ENCODE measurements at places on chromosomes 6 and 20.

DNA sequence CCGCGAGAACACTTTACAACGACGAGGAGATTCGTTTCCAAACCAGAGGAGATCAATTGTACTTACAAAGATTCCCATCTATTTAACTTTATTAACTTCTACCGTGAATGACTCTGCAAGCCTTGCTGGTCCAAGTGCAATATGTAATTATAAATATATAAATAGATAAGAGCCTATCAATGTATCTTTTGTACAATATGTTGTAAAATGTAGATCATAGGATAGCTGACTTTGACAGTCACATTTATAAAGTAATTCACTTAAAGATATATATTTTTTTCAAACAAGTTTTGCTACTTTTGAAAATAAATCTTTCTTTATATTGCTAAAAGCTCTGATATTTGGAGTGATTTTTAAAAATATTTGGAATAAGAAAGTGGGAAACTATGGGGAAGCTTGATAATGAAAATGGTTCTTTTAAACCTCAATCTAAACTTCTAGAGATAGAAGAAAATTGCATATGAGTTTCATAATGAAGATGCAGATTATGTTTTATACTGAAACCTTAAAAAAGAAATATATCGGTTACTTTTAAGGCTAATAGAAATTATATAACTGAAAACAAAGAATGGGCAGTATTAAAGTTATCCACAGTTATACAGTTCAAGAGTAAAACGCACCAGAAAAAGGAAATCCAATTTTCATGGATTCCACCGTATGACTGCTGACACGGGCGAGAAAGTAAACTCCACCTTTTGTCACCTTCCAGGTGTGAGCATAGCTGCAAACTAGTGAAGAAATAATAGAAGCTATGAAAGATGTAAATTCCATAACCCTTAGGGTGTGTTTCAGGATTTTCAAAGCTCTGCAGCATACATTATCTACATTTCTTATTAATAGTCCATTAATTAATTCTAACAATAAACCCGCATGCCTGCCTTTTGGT, 3.3 kb downstream of the TCF21 start:
- no peak for DNase-seq

- no peak for DNase-seq
These were observed 4.5 kb downstream of the SUN5 start for GRCh38 chr20:32999603-33000250.

DNA sequence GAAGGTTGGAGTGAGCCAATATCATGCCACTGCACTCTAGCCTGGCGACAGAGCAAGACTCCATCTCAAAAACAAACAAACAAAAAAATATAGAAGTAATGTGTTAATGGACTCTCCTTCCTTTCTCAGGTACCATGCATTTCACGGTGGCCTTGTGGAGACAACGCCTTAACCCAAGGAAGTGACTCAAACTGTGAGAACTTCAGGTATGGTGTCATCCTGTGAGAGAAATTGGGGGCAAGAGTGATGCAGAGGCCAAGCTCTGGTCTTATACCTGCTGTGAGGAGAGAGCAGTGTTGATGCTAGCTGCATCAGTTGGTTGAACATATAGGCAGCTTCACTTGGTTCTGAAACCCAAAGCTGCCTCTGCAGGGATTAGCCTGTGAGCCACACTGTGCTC, 6.2 kb downstream of the ITCH start:
- DNase-seq, result no peak

- no peak for DNase-seq
These were observed 144.0 kb downstream of the PDE7B start for GRCh38 chr6:135995545-135995898.

- no peak for DNase-seq
These were observed 643.4 kb downstream of the QKI start for GRCh38 chr6:164057876-164058275.

- no peak for DNase-seq
These were observed 29.6 kb downstream of the PMEPA1 start for GRCh38 chr20:57680131-57680716.

GRCh38 chr6:45074439-45074838, 253.7 kb upstream of the RUNX2 start:
- DNase-seq, result no peak

GRCh38 chr6:170067181-170067641, 223.7 kb downstream of the DLL1 start:
- no peak for DNase-seq

GRCh38 chr20:20084296-20084752, 32.0 kb downstream of the CFAP61 start:
- DNase-seq, result no peak

DNA sequence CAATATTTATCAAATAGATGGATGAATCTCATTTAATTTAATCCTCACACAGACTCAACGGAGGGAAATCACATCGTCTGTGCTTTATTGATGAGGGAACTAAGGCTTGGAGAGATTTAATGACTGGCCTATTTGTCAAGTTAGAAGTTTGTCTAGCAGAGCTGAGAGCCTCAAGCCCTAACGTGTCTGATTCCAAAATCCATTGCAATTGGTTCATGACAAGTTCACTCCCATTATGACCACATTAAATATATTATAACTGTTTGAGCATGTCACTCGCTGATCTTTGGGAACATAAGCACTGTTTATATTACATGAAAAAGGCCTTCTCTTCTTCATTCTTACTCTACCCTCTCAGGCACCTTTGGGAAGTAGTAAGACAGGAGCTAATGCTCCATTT, 89.4 kb upstream of the SIRPA start:
- DNase-seq, result no peak

DNA sequence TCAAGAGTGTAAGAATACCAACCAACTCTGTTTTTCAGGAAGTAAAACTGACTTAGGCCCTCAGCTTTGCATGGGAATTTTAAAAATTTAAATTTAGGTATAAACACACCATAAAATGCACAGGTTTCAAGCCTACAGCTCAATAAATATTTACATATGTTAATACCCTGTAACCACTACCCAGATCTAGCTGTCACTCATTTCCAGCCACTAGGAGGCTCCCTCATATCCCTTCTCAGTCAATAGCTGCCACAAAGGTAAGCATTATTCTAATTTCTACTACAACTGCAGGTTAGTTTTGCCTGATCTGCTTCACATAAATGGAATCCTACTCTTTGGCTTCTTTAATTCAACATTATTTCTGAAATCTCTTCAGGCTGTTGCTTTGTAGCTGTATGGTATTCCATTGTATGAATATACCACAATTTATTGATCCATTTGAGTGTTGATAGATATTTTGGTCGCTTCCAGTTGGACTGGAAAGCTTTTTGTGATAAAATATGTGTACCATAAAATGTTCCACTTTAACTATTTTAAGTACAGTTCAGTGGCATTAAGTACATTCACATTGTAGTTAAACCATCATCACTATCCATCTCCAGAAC, 32.5 kb upstream of the MEI4 start:
- DNase-seq, result no peak

- DNase-seq, result no peak
These were observed 30.6 kb downstream of the SHLD1 start for GRCh38 chr20:5780846-5781217.

DNA sequence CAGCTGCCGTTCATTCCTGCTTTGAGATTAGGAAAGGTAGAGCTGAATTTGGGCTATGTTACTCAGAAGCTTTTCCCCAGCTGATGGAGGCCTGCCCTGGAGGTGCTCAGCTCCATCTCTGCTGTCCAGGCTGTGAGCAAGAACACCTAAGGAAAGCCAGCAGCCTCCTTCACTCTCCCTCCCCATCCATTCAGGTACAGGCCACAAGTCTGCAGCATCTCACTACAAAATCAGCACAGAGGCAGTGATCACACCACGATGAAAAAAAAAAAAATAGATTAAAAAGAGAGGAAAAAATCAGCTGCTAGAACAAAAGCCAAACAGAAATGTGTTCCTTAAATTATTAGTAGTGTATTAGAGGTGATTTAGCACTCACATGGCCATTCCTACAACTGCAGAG, 515.0 kb downstream of the CDH26 start:
- no peak for DNase-seq

- no peak for DNase-seq
These were observed 2.2 kb upstream of the PTPRA start for GRCh38 chr20:2871111-2871465.

- DNase-seq, result no peak
These were observed 298.1 kb upstream of the TCF21 start for GRCh38 chr6:133590814-133591213.

DNA sequence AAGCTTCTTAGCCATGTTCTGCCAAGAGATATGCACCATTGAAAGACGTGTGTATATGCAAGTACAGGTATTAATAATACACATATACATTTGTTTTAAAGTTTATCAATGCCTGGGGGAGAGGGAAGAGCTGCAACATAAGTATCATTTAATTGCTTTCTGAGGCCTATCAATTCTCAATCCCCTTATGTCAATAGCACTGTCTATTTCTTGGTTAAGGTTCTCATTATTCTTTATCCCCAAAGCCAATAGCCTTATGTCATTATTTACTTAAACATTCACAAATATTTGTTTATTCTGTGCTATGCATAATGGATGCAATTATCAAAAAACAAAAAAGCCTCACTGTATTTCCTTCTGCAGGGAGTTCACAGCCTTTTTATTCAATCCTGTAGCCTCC, 350.3 kb upstream of the KCNQ5 start:
- DNase-seq, result no peak

- DNase-seq, result no peak
These were observed 3.9 kb upstream of the ZBTB9 start for GRCh38 chr6:33450434-33450833.

DNA sequence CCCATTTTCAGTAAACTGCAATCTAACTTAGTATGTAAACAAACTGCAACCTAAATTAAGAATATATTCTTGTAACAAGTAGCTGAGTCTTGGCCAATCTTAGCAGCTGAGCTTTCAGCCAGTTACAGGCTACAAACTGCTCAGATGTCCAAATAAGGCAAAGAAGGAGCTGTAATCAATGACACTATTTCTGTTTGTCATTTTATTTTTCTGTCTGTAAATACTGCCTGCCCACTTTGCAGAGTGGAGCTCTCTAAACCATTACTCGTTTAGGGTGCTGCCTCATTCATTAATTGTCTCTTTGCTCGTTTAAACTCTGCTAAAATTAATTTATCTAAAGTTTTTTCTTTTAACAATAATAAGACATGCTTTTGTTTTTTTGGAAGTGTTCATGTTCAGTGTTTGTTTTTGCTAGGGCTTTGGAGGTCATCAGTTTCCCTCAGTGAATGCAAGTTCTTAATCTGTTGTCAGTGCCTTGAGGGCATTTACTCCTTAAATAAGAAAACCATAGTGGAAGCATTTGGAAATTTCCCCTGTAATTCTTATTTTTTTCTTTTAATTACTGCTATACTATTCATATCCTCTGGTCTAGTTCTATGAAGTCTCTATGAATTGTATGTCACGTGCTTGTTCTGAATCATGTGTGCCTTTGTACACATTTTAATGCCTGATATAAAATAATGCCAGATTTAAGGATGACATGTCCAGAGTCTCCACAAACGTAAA, 3.6 kb upstream of the PRL start:
- no peak for DNase-seq

DNA sequence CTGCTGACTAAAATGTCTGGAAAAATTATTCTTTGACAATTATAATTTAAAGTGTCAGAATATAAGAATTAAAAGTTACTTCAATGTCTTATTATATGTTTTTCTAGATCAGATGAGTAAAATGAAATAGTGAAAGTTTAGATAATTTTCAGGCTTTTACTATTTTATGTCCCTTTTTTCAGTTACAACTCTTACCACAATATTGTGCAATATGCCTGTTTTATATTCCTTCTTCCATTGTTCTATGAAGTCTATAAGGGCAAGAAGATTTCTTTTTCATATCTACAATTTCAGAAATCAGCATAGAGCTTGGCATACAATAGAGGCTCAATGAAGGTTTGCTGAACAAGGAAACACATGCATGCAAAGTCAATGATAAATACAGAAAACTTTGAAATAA, 401.2 kb upstream of the HTR1E start:
- no peak for DNase-seq

GRCh38 chr6:3330199-3330598, 71.5 kb downstream of the PSMG4 start:
- DNase-seq, result no peak

DNA sequence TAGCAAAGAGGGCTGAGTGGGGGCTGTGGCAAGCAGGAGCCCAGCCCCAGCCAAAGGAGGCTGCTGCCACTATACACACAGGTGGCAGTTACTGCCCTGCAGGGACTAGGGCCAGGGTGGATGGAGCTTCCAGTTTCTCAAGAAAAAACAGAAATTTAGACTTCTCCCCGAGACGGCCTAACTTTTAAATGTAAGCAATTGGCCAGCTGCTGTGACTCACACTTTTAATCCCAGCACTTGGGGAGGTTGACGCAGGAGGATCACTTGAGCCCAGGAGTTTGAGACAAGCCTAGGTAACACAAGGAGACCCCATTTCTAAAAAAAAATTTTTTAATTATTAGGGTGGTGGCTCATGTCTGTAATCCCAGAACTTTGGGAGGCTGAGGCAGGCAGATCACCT, 98.2 kb upstream of the NFATC2 start:
- no peak for DNase-seq

DNA sequence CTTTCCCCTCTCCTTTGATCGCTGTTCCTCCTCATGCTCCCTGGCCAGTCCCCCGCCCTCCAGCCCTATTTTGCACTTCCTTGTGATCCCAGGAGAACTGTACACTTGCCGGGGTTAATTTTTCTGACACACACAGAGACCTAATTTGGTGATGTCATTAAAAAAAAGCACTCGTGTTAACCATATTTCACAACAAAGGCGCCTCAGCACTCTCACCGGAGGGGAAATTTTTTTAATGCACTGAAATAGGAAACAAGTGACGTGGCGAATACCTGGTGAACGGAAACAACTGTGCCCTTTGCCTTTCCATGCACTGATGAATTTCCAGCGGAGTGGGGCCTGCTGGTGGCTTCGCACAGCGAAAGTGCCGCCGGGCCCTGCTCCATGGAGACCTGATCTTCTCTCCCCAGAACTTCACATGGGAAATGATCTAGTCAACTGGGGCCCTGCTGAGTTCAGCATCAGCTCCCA, 53.9 kb upstream of the TAGAP start:
- no peak for DNase-seq

- DNase-seq, result no peak
These were observed 49.9 kb upstream of the FAM184A start for GRCh38 chr6:119128252-119128912.

- DNase-seq, result no peak
These were observed 99.3 kb downstream of the TTLL2 start for GRCh38 chr6:167424060-167424673.

- no peak for DNase-seq
These were observed 31.7 kb upstream of the TBPL1 start for GRCh38 chr6:133921249-133921859.

GRCh38 chr6:116030770-116031169, 29.9 kb downstream of the FRK start:
- DNase-seq, result no peak
